ENCODE measurements at places on chromosomes 16 and 17.

DNA sequence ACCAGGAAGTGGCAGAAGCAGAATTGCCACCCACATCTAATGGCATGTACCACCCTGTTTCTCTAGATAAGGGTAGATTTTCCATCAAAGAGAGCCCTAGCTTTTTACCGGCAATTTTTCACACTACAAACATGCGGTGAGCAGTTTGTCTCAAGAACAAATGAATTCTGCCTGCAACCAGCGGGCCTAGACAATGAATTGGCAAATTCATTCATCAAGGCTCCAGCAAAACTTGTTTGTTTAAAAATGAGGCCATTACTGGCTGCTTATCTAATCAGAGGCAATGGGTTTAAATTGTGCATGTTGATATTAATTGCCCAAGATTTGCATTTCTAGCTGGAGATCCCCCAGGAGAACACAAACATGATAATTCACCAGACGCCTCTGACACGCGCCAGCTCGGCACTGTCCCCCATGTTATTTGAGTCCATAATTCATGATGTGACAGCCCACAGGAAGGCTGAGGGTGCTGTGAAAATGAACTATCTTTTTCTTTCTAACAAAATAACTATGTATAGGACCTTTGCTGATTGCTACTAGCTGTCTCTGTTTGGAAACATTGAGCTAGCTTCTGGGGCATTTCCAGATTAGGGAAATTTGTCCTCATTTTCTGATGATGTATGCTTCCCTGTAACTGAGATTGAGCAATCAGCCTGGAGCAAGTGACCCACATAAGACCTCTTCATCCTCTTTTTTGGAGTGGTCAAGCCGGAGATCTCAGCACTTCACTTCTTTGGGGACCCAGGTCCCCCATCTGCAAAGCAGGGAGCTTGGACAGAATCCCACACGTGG is 80.8 kb downstream of the CNGB1 start:
- DNase-seq, result no peak

DNA sequence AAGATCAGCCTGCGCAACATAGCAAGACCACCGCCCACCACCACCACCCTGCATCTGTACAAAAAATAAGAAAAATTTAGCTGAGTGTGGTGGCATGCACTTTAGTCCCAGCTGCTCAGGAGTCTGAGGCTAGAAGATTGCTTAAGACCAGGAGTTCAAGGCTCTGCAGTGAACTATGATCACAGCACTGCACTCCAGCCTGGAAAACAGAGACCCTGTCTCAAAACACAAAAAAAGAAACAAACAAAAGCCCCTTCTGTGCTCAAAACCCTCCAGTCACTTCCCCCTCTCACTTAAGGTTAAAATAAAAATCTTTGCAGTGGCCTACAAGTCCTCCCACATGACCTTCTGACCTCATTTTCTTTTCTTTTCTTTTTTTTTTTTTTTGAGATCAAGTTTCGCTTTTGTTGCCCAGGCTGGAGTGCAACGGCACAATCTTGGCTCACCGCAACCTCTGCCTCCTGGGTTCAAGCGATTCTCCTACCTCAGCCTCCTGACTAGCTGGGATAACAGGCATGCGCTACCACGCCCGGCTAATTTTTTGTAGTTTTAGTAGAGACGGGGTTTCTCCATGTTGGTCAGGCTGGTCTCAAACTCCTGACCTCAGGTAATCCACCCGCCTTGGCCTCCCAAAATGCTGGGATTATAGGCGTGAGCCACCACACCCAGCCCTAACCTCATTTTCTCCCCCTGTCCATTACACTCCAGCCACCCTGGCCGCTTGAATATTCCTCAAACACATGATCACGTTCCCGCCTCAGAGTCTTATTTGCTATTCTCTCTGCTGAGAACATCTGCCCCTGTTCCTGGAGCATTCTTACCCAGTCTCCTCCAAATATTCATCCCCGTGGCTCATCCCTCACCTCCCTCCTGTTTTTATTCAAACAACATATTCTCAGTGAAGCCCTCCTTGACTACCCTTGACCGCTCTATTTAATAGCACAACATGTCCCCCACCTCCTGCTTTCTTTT is 126.6 kb upstream of the MED13 start:
- no peak for DNase-seq

GRCh38 chr17:38579083-38579480 is 26.7 kb downstream of the SRCIN1 start:
- no peak for DNase-seq

DNA sequence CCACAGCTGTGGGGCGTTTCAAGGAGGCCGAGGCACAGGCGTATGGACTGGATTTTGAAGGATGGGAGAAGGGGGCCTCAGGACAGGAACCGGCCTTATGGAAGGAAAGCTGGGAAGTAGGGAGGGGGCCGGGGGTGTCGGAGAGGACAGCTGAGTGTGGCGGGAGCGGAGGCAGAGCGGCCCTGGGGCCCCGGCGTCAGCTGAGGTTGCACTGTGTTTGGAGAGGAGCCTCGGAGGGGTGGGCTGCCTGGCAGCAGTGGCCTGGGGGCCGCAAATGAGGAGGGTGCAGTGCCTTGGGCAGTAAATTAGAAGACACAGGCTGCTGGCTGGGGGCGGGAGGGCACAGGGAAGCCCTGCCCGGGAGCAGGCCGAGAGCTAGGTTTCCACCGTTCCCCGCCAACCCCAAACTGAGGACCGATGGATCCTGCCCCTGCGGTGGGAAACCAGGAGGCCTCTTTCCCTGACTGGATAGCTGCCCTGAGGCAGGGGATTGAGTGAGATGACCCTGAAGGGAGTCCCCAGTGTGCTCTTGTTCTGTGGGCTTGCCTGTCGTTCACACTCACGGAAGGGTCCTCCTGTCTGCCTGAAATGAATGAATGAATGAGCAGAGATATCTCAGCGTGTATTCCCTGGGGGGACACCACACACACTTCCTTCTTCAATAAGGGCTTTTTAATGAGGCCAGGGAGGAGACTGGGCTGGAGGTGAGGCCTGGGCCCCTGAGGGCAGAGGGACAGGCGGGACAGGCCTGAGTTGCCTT is 18.4 kb downstream of the FOXJ1 start:
- DNase-seq, result no peak

DNA sequence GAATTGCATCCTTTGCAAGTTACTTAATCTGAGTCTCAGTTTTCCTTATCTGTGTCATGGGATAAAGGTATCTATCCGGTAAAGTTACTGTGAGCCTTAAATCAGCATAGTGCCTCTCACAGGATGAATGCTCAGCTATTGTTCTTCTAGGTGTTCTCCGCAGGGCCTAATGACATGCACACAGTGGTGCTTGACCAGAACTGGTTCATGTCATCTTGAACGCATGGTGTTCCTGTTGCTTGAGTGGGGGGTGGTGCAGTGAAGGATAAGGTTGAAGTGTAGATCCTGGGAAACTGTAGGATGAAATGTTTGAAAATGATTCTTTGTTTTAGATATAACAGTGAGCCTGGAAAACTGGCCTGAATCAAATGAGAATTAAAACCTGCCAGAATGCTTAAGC is 4.0 kb downstream of the KRT40 start:
- DNase-seq, result no peak

DNA sequence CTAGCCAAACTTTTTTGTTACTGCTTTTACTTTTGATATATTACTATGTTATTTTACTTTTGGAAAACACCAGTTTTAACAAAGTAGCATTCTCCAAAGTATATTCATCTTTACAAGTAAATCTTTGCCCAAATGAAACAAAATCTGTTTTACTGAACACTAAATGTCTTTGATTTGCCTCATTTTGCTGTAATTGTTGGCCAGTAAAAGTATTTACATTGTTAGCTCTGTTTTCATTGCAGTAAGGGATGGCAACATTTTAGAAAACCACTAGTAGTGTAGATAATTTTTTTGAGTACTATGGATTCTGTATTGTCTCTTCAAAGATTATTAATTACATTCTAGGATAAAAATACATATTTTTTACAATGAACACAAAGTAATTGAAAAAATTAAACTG is 10.6 kb downstream of the SNTB2 start:
- DNase-seq, result no peak

DNA sequence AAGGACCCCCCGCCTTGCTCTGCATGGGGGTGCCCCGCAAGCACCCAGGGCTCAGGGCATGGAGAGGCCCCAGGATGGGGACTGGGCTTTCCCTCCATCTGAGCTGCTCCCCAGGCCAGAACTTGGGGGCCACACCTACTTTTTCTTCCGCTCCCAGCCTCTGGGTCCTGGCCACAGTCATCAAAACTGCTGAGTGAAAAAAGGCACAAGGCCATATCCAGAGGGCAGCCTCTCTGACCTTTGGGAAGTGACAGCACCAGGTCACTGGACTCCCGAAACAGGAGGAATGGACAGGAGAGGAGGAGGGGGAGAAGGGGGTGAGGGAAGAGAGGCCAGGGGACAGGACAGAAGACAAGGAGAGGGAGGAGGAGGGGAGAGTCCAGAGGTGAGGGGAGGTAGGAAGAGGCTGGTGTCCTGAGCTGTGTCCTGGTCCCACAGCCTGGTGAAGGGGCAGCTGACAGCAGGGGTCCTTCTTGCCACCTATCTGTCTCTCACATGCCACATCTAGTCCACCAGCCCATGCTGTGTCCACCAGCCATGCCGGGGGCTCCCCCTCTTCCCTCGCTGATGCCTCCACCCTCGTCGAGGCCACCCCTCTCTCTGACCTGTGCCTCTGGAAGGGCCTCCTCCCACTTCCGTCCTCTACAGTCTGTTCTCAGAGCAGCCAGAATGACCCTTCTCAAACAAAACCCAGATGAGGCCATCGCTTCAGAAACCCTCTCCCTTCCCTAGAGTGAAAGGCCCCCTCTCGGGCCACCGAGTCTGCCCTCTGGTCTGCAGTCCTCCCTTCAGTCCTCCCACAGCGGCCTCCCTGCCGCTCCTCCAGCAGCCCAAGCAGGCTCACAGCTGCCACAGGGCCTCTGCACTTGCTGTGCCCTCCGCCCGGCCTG is 73.9 kb upstream of the TOB1 start:
- DNase-seq, result no peak

DNA sequence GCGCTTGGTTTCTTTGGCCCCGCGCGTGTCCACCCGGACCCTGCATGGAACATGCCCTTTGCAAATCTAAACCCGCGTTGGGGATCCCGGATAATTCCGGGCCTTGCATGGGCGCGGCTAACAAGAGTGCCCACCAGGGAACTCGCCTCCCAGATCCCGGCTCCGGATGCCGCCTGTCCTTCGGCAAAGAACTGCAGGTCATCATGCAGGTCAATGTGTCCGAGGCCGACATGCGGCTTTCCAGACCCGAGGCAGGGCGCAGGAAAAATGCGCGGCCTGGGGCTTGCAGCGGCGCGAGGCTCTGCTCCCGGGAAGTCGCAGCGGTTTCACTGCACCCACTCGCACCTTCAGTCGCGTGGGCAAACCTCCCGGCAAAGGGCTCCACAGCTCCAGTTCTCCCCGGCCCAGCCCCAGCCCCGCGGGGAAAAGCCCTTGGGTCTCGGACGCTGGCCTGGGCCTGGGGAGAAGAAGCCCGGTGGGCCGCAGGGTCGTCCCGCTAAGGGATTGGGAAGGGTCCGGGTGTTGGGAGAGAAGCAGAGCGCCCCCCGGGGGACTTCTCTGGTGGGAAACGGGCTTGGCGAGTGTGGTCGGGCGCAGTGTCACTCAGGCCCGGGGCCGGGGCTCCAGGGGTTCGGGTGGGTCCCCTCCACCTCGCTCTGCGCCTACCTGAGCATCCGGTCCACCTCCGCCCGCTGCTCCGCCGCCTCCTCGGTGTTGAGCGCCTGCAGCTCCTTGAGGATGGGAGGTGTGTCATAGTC is 805 bp downstream of the HNF1B start:
- peak; percentile 29 for DNase-seq

DNA sequence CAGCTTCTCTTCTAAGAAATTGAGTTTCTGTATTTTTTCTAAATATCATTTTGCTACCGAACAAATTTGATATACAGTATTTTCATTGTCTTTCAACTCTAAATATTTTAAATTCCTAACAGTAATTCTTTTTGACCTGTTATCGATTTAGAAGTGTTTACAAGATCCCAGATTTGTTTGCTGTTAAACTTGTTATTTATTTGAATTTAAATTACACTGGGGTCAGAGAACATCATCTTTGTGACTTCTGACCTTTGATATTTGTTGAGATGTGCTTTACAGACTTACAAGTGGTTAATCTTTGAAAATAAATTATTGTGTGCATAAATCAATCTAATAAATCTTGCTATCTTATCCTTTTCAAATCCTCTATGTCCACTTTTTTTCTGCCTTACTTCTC is 94.2 kb downstream of the ARHGAP44 start:
- no peak for DNase-seq

DNA sequence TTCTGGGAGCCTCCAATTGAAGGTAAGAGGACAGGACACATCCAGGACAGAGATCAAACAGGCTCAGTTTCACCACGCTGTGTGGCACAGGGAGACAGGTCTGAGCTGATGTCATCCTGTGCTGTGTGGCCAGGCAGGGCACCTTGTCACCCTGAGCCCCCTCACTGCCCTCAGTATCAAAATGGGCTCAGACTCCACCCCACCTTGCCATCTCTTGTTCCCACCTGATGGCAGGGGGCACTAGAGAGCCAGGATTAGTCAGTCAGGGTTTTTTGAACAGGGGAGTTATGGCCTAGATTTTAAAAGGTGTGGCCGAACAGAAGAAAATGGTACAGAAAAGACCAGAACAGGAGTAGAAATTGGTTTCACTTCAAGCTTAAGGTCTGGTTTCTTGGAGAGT is 2.6 kb downstream of the KAT2A start:
- peak; percentile 42 for DNase-seq

DNA sequence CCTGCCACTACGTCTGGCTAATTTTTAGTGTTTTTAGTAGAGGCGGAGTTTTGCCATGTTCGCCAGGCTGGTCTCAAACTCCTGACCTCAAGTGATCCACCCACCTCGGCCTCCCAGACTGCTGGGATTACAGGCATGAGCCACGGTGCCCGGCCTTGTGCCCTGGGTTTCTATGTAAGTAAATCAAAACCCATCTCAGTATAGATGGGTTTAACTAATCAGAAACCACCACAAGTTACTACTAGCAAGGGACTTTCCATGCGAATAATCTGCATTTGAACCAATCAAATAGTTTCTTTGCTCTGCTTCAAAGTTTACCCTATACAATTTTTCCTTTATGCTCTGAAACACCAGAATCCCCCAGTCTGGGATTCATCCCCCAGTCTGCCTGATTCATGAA is 16.5 kb upstream of the EIF1 start:
- no peak for DNase-seq

GRCh38 chr16:67356396-67356795 is 29.8 kb downstream of the LRRC36 start:
- DNase-seq, result no peak

DNA sequence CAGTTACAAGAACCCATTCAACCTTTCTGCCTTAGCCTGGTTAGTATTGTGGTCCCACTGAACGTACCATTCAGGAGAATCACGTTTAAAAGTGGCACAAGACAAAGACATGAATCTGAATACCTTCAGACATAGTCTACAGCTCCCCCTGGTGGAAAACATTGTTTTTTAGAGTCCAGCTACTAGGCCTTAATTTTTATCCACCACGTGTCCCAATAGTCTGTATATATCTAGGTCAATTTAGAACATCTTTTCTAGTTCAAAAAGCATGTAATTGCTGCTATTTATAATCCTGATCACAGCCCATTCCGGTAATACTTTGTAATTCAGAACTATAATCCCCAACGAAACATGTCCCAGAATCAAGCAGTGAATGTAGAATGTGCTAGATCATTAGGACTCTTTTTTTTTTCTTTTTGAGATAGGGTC is 13.7 kb upstream of the GUCY2D start:
- no peak for DNase-seq
